Stimulated activated CD8-positive, alpha-beta memory T cell treated with anti-CD3 and anti-CD28 coated beads, Interleukin-15, amount 100 ng/mL, for 1 hour (primary cell): ENCODE measurements at places on chromosomes 5 and 9.

GRCh38 chr9:22010866-22011625 is 1.9 kb upstream of the CDKN2B start:
- DNase-seq: no peak

DNA sequence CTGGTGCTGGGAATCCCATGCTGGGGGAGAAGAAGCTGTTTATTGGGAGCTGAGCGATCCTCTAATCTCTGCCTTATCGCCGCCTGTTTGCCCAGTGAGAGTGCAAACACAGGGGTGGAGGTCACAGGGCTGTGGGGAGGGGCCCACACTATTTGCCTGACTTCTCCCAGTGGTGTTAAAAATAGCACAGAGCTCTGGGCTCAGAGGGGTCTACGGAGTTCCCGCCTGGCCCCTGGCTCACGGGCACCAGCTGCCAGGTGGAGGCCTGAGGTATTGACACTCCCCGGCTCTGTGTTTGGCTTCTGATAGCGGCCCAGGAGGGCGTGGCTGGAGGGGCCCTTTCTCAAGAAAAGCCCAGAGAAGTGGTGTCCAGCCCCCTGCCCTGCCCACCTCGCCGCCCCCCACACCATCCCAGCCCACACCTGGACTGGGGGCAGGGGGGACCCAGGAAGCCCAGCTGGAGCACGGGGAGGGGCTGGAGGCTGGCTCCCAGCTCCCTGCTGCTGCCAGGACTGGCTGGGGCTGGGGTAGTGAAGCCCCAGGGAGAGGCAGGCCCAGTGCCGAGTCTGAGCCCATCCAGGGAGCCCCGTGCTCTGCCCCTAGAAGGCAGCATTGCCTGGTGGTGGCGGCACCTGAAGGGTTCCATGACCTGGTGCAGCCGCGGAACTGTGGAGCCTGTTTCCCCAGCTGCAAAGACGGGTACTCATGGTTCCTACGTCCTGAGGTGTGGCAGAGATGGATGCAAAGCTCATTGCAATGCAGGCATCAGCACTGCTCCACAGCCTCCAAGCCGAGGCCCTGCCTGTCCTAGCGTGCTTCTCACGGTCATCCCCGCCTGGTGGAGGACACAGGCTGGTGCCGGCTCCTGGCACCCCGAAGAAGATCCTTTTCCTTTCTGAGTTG is 35.7 kb upstream of the EGFL7 start:
- DNase-seq: no peak

DNA sequence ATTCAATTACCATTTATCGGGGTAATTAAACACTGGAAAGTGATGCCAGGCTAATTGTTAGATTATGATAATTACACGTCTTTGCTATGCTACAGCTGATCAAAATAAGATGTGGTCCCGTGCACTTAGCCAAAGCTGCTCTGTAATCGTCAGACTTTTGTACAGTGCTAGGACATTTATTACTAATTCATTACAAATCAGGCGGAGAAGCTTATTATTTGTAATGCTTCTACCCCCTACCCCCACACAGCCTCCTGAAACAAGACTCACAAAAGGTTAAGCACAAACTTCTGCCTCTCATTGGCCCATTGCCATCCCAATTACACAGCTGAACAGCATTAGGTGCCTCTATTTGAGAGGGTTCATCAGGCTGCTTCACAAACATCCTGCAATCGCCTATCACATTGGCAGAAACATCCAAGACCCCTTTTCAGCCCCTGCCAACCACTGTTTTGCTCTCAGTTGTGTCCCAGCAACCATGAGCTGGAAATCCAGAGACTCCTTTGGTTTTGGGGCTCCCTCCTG is 232.7 kb downstream of the EFNA5 start:
- DNase-seq: no peak

- DNase-seq: no peak
These were observed 29.0 kb downstream of the ADAM19 start for GRCh38 chr5:157546456-157547100.

GRCh38 chr5:124252191-124252638 is 494.2 kb downstream of the ZNF608 start:
- DNase-seq: no peak

DNA sequence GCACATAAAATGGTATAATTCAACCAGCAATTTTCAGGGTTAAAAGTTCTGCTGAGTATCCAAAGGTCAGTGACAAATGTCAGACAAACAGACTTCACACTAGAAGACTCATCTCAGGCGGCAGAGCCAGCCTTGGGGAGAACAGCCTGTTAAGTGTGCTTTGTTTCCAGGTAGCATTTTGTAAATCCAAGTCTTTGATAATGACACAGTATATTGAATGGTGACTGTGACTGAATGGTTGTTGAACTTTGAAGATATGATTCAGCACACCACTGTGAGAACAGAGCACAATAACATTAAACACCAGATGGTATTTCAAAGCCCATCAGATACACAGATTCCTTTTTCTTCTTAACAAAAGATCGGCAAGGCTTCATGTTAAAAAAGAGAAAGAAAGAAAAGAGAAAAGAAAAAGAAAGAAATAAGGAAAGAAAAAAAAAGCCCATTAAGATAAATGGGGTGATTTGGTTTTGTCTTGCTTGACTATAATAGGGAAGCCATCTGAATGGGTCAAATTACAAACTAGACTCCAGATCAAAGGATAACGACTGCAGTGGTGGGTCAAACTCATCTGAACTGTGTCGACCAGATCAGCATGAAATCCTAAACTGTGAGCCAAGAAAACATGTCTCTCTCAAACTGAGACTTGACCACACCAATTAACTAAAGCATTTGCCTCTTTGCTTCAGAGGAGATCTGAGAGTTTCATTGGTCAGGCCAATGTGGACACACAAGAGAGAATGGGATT is 313.0 kb upstream of the ZNF608 start:
- DNase-seq: no peak
